ENCODE measurements at places on chromosomes 13 and 19.

GRCh38 chr13:109371066-109371465 is 415.3 kb downstream of the IRS2 start:
- DNase-seq: no peak

DNA sequence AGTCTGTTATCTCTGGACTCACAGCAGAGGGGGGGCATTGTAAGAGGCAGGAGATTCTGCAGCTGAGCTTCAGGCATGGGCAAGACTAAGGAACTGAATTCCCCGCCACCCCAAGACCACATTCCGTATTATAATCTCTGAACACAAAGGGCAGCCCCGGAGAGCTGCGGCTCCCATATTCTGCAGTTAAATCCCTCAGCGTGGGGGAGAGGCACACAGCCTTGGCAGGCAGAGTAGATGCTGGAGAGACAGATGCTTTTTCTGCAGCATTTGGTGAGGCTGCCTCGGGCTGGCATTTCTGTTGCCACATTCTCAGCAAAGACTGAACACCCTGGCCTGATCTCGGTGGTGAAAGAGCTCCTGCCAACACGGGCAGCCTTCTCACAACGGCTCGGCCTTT is 12.9 kb downstream of the CHAF1A start:
- DNase-seq: no peak

DNA sequence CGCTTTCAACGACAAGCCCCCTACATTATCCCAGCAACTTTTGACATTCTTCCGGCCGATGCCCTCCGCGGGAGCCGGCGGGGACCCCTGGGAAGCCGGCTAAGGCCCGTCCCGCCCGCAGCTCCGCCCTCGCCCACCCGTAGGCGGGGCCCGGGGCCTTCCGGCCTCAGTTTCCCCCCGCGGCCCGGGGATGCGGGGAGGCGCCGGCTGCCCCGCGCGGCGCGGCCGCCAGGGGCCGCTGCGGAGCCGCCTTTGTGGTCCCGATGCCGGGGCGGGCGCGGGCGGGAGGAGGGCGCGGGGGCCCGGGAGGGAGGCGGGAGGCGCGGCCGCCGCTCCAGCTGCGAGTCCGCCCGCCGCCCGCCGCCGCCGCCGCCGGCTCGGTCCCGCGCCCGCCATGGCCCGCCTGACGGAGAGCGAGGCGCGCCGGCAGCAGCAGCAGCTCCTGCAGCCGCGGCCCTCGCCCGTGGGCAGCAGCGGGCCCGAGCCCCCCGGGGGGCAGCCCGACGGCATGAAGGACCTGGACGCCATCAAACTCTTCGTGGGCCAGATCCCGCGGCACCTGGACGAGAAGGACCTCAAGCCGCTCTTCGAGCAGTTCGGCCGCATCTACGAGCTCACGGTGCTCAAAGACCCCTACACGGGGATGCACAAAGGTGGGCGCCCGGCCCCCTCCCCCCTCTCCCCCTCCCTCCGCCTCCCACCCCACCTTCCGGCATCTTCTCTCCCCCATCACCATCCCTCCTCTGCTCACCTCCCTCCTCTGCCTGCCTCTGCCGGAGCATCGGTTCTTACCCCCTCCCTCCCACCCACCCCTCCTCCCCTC is at the start of gene CELF5:
TSS of gene CELF5 (plus strand) at position 316 of the 823 bp plus-strand sequence. CDS start at position 395, 79 bp downstream.
- no peak for DNase-seq

DNA sequence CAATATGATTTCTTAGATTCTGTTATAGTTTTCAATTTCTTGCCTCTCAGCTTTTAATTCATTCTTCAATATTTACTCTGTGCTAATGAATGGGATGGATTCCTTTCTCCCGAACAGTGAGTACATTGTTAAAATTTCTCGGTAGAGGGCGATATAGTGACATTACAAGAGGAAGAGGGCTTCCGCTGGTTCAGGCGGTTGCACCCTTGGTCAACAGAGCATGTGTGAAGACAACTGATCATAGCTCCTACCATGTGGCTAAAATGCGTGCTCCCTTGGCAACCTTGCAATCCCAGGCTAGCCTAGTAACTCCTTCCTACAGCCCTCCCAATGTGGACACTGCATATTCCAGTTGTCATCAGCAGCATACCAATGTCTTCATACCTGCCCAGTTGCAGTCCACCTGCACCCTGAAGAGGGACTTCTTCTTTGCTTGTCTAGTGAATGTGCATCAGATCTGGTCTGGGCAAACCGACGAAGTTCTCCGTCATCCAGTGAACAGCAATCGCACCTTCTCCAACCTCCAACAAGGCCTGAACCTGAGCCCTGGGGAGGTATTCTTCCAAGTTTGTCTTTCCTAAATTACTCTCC is 653.0 kb upstream of the GPC6 start:
- DNase-seq: no peak

- no peak for DNase-seq
Observed at GRCh38 chr19:13078897-13079541, 23.6 kb downstream of the LYL1 start.

DNA sequence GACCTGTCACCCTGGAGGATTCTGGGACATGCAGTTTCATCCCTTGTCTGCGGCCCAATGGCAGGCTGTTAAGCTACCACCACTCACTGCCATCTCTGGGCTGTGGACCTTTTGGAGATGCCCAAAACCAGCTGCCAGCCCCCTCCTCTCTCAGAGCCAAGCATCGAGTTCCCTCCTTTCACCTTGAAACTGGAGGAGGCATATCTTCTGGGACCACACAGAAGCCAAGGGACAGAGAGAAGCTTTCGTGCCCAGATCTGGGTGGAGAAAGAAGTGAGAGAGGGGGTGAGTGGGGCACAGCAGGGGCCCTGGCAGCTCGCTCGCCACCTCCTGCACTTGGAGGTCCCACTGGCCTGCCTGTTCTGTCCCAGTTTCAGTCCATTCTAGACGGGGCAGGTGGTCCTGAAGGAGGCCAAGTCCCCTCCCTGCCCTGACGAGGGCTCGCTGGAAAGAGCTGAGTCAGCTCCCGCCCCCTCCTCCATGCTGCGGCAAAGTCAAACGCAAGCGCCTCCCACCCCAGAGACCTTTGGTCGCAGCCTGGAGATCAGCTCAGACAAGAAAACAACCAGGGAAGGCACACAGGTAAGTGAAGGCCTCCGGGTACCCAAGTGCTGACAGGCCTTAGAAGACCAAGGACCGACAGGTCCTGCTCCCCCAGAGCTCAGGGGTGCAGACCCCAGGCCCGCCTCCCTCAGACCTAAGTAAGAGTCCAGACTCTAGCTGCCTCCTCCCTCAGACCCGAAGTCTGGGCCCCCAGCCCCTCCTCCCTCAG is 3.8 kb downstream of the BCAT2 start:
- DNase-seq: no peak

- no peak for DNase-seq
Observed at GRCh38 chr19:43643326-43643725, 3.7 kb upstream of the CADM4 start.

GRCh38 chr19:46015687-46016425 is 7.0 kb downstream of the PGLYRP1 start:
- no peak for DNase-seq

- no peak for DNase-seq
Observed at GRCh38 chr19:40801426-40802299, 2.7 kb downstream of the EGLN2 start.

DNA sequence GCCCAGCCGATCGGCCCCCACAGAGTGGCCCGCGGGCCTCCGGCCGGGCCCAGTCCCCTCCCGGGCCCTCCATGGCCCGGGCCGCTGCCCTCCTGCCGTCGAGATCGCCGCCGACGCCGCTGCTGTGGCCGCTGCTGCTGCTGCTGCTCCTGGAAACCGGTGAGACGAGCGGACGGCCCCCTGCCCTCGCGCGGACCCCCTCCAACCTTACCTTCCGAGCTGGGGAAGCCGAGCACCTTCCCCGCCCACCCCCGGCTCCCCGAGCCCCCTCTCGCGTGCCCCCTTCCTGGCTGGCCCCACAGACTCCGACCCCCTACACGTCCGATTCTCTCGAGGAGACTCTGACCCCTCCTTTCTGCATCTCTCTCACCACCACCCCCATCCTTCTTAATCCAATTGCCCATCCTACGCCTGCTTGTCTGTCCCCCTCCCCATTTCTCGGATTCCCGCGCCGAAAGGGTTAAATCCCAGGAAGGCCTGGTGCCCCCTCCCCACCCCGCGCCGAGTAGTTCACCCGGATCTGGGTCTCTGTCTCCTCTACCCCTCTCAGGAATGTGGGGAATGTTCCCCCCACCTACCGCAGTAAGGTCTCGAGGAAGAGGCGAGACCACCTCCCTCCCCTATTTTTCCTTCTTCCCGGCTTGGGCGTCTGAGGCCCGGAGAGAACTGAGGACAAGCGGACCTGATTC is 502 bp downstream of the NECTIN2 start:
- no peak for DNase-seq

- no peak for DNase-seq
Observed at GRCh38 chr13:99044764-99045163, 66.9 kb upstream of the DOCK9 start.

DNA sequence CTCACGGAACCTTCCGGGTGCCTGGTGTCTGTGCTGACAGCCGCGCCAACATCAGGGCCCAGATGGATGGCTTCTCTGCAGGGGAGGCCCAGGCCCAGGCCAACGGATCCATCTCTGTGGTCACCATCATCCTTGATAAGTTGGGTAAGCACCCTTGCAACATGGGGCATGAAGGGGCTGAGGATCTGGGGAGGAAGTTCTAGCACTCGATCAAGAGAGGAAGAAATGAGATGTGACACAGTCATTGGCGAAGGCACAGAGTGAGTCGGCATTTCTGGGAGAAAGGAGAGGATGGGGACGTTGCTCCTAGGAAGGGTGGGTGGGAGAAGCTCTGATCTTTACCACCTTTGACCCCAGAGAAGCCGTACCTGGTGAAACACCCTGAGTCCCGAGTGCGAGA is 4.4 kb downstream of the CILP2 start:
- DNase-seq: no peak

- no peak for DNase-seq
Observed at GRCh38 chr13:97753942-97754670, 199.4 kb upstream of the IPO5 start.

GRCh38 chr13:99967869-99968520 is 3.6 kb downstream of the ZIC5 start:
- no peak for DNase-seq

- DNase-seq: no peak
Observed at GRCh38 chr19:27745978-27746542, 1466.9 kb downstream of the UQCRFS1 start.

GRCh38 chr13:79904581-79904980 is 423.6 kb downstream of the NDFIP2 start:
- no peak for DNase-seq

- no peak for DNase-seq
Observed at GRCh38 chr19:6481541-6482342, at the start of gene DENND1C. Gene DENND1C (minus strand): TSS chr19:6481787. CDS start chr19:6481695, 92 bp downstream.

DNA sequence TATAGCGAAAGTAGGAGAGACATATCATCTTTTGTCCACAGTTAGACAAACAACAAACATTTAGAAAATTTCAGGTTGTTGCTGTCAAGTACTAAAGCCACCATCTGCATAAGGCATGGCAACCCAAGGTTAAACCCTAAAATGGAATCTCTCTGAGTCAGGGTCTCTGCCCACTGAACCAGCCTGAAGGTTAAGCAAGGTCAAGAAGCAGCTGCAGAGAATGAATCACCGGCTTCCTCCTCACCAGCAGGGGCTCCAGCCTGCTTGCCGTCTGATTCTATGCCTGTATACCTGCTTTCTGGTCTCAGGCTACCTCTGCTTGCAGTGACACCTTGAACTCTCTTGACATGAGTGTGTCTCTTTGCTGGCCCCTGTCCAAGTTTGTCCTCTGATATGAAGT is 726.2 kb upstream of the SGCG start:
- no peak for DNase-seq

DNA sequence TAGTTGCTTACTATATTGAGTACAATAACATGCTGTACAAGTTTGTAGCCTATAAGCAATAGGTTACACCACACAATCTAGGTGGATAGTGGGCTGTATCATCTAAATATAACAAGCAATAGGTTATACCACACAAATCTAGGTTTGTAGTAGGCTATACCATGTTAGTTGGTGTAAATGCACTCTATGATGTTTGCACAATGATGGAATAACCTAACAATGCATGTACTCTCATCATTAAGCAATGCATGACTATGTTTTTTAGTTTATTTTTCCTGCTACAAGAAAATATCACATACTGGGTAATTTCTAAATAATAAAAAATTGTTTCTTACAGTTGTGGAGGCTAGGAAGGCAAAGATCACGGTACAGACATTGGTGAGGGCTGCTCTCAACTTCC is 262.5 kb downstream of the SLITRK6 start:
- no peak for DNase-seq

GRCh38 chr19:33197591-33198000 is 3.5 kb downstream of the LRP3 start:
- DNase-seq: no peak

Measured in NCI-H1436 treated with DMSO at 0.1 percent for 48 hours (cell line).